Activated B cell treated with CpG ODN at 0.5 μM for 24 hours (primary cell): ENCODE measurements at places on chromosomes 12 and 14. TPM values are rescaled to one million over a fixed set of nuclear protein-coding genes. Genes with fewer than 3 reads are reported as not detected.

The NANOG gene
- not detected in 2 replicates for total RNA-seq

GRCh38 chr12:7994731-7995205 lies 37.7 kb upstream of the FOXJ2 start:
- no peaks in the 10 kb centered on the region for H3K27me3 ChIP-seq
- no peaks in the 10 kb centered on the region for H3K36me3 ChIP-seq
- H3K4me1 ChIP-seq = peaks cover 7% of the 10 kb centered on the region
- H3K4me3 ChIP-seq = no peak overlapping the region

DNA sequence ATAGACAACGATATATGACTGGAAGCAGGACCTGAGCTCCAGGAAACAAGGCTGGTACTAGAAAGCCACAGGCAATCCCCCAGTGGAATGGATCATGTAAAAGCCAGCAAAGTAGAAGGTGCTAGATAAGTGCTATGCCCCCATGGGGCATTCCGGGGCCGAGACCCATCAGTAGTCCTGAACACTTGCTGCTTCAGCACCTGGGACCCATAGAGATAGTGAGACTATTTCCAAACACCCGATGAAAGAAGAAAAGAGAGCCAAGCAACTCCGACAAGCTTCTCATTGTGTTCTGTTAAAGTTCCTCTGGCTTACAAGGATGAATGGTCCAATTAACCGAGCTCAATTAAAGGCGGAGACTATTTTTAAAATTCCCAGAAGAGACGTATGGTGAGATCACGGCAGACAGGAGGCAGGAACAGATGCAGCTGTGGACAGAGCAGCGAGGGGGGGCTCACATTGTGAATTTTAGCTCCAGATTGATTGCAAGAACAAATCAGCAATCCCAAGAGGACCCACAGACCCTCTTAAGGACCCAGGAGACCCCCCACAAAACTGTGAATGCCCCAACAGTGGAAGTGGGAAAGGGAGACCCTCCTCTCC lies 142.5 kb upstream of the OVCH1 start:
- no peaks in the 10 kb centered on the region for H3K27me3 ChIP-seq
- no peak for DNase-seq
- no peaks in the 10 kb centered on the region for H3K36me3 ChIP-seq
- H3K27ac ChIP-seq = no peak overlapping the region
- H3K4me3 ChIP-seq = no peak overlapping the region
- no peaks in the 10 kb centered on the region for H3K4me1 ChIP-seq

The KRT78 gene
- total RNA-seq = not detected in 2 replicates

GRCh38 chr12:113130457-113131135 lies 5.0 kb downstream of the RASAL1 start:
- H3K4me1 ChIP-seq = peaks cover 34% of the 10 kb centered on the region
- no peaks in the 10 kb centered on the region for H3K27me3 ChIP-seq
- no peaks in the 10 kb centered on the region for H3K36me3 ChIP-seq

- H3K4me3 ChIP-seq = no peak overlapping the region
- DNase-seq = no peak
- no peaks in the 10 kb centered on the region for H3K4me1 ChIP-seq
- H3K36me3 ChIP-seq = no peaks in the 10 kb centered on the region
Observed at GRCh38 chr12:74980510-74980909, 229.1 kb downstream of the KCNC2 start.
